Activated CD4-positive, CD25-positive, alpha-beta regulatory T cell (primary cell): ENCODE measurements at places on chromosomes 11 and 22.

DNA sequence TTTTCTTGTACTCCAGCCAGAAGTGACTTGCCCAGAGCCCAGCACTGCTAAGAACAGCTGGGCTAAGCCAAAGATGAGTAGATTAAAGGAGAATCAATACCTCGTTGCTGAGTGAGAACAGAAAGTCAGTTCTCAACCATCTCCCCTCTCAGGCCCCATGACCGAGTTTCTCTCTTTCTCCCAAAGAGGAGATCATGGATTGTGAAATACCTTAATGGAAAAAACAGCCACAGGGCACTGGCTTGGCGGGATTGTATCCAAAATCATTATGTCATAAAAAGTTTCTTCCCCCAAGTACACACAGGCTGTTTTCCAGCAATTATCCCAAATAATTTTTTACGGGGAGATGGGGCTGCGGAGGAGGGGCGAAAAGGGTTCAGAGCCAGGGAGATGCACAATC is 111.8 kb upstream of the TMEM45B start:
- DNase-seq, result no peak

- no peak for DNase-seq
Measured at GRCh38 chr11:43903969-43904368, 23.3 kb downstream of the ALKBH3 start.

- no peak for DNase-seq
Measured at GRCh38 chr11:134555510-134555909, 143.5 kb upstream of the B3GAT1 start.

GRCh38 chr11:57274904-57275498 is 38.0 kb upstream of the APLNR start:
- DNase-seq, result no peak

- no peak for DNase-seq
Measured at GRCh38 chr11:102591160-102591718, 33.9 kb downstream of the MMP20 start.

DNA sequence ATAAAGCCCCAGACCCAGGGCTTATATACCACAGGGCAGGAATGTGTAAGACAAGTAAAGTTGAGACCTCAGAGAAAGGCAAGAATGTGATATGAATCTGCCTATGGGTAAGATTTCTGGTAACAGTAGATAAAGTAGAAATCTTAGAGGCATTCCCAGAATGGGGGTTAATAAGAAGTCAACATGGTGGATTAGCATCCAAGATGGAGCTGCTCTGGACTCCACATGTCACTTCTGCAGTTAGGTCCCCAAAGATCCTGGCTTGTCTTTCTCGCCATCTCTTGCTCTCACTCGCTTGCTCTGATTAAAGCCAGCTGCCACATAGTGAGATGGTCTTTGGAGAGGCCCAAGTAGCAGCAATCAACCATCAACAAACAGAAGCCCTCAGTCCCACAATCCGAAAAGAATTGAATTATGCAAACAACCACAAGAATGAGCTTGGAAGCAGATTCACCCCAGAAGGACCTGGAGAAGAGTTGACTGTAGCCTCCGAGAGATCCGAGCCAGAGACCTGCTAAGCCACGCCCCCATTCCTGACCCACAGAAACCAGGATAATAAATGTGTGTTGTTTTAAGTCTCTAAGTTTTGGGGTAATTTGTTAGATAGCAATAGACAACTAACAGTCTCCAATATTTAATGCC is 5.4 kb upstream of the C11orf86 start:
- DNase-seq, result no peak

GRCh38 chr11:61526956-61527731 is 18.6 kb downstream of the LRRC10B start:
- no peak for DNase-seq

GRCh38 chr11:100641456-100641855 is 45.6 kb upstream of the ARHGAP42 start:
- no peak for DNase-seq

DNA sequence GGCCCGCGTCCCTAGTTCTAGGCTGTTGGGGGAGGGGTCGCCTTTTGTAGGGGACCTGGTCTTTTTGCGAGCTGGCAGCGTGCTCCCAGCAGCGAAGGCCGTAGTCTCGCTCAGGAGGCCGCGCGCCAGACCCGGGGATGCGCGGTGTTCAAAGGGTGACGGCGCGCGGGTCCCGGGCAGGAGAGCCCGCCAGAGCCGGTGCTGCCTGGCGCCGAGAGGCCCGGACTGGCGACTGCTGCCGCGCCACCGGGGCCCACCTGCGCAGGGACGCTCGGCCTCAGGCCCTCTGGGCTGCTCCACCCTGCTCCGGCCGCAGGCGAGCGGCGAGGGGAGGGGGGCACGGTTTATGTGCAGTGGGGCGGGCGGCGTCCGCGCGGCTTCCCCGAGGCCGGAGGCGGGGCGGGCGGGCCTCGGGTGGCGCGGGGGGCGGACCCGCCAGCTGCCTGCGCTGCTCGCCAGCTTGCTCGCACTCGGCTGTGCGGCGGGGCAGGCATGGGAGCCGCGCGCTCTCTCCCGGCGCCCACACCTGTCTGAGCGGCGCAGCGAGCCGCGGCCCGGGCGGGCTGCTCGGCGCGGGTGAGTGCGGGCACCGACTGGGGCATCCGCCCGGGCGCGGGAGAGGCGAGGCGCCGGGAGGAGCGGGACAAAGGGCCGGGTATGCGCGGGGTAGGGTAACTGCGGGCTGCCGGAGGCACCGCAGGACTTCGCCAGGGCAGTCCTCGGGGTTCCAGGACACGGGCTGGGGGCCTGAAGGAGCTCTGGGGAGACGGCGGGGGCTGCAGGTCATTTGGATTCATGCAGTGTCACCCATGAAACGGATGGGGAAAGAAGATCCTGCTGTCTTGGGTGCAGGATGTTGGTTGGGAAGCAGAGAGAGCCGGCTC is at the start of gene PRSS23:
Gene PRSS23, plus strand, starts transcription at position 467 of the 884 bp plus-strand sequence. CDS start 7,102 bp downstream, outside the sequence.
- no peak for DNase-seq

- DNase-seq, result no peak
Measured at GRCh38 chr11:61617515-61617914, 36.6 kb upstream of the SYT7 start.

DNA sequence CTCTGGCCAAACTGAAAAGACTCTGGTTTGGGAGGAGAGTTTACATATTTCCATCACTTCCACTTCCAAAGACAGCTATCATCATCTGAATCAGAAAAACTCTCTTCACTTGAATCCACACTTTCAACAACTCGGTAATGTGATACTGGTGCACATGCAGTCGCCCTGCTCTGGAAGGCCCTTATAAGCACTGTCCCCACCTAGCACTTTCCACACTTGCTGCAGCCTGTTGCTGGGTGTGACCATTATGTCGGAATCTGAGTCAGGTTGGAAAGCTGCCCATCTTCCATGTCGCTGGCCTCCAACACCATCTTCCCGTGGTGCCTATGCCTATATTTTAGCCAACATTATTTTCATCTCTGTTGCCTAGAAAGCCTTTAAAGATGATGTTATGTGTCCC is 1.1 kb upstream of the OR10A5 start:
- DNase-seq, result no peak

GRCh38 chr11:128394431-128395089 is 192.8 kb downstream of the ETS1 start:
- no peak for DNase-seq
